ENCODE measurements at places on chromosomes 16 and 17. TPM values are rescaled to one million over a fixed set of nuclear protein-coding genes. Genes with fewer than 3 reads are reported as not detected.

The GRIN2C gene
- 0.37 TPM for total RNA-seq

- DNase-seq: no peak
Measured at GRCh38 chr17:12104831-12105230, 84.2 kb downstream of the MAP2K4 start.

The LDHD gene
- 0.35 TPM for total RNA-seq

- DNase-seq: no peak
Measured at GRCh38 chr16:87235810-87236515, 81.2 kb downstream of the C16orf95 start.

The ATP2C2 gene
- 0.07 TPM for total RNA-seq

The CFDP1 gene
- total RNA-seq: 25.7 TPM

DNA sequence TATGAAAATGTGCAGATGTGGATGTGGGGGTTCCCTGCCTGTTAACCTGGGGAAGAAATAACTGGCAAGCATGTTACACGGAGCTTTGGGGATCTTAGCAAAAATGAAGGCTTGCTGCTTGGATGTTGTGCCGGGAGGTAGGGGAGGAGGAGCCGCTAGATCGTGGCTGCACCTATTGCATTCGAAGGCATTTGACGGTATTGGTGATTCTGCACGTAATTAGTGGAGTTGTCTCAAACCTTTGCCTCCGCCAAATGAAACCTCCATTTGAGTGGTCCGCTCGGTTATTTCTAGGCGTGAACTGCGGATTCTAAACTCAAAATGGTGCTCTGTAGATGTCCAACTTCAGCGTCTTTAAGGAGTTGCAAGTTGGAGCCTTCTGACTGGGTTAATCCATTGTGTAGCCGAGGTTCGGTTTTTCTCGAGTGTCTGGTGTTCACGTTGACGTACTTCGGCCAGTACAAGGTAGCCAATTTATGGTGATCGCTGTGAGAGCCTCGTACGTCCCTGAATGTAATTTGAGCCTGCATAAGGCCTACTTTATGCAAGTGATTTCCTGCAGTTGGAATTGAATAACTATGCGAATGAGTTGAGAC, 1.5 kb downstream of the TNRC6C start:
- DNase-seq: peak; percentile 19

The IRF8 gene
- total RNA-seq: 52.4 TPM

DNA sequence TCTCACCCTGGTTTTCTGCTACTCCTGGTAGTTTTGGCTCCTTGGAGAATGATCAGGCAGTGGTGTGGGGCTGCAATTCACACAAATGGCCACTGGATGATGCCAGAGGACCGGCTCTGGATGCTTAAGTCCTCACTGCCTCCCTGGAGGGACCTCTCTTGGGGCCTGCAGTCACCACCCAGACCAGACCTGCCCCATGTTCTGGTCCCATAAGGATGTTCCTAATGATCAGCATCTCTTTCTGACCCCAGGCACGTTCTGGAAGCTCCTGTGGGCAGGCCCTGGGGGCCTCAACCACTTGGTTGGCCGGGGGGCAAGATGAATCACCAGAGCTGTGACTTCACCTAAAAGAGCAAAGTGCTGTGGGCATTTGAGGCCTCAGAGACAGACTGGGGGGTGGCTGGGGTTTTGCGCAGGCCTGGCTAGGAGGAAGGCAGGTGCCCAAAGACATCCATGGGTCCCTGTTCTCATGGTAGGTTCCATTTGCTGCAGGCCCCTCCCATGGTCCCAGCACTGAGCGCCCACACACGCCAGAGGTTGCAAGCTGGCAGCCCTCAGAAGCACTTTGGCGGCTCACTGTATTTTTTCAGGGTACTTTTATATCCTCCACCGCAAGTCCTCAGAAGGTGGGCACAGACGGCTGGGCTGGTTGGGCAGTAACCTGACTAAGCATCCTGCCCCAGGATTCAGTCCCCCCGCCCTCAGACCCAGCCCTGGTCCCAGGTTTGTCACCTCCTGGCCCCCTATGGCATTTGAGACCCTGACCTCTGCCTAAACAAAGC, 53.2 kb downstream of the NT5M start:
- peak; percentile 69 for DNase-seq

GRCh38 chr16:74466872-74467271, 45.6 kb upstream of the CLEC18B start:
- no peak for DNase-seq

The SMARCE1 gene
- 114 TPM for total RNA-seq

- DNase-seq: no peak
Measured at GRCh38 chr16:3490911-3491629, 4.2 kb downstream of the C16orf90 start.

- DNase-seq: peak; percentile 55
Measured at GRCh38 chr17:15999974-16000827, 577 bp downstream of the TTC19 start.

The KRTAP2-1 gene
- not detected for total RNA-seq

The ZFP90 gene
- 51.1 TPM for total RNA-seq

The PIK3R5 gene
- 45.4 TPM for total RNA-seq

- peak; percentile 73 for DNase-seq
Measured at GRCh38 chr16:4505356-4506147, 29.4 kb downstream of the HMOX2 start.

- DNase-seq: no peak
Measured at GRCh38 chr17:33044771-33045170, 53.1 kb downstream of the SPACA3 start.

The KRT12 gene
- total RNA-seq: not detected

The CTRB2 gene
- total RNA-seq: not detected

The TP53TG3D gene
- 0.53 TPM for total RNA-seq

The ZNF469 gene
- 0.65 TPM for total RNA-seq

DNA sequence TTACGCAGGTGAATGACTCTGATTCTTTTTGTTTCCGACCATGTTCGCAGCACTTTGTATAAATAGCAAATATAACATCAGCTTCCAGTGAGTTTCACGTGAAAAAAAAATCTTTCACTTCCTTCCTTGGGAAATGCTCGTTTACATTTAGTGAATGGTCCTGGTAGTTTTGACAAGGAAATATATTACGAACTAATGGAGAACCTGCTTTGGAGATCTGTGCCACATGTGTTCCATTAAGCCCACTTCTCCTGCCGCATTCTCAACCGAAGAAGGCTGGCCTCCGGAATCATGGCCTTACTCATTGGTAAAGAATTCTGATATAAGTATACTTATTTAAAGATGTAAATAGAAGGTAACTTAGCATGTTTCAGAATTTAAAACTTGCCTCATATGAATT, 3.6 kb downstream of the CRAMP1 start:
- DNase-seq: no peak

DNA sequence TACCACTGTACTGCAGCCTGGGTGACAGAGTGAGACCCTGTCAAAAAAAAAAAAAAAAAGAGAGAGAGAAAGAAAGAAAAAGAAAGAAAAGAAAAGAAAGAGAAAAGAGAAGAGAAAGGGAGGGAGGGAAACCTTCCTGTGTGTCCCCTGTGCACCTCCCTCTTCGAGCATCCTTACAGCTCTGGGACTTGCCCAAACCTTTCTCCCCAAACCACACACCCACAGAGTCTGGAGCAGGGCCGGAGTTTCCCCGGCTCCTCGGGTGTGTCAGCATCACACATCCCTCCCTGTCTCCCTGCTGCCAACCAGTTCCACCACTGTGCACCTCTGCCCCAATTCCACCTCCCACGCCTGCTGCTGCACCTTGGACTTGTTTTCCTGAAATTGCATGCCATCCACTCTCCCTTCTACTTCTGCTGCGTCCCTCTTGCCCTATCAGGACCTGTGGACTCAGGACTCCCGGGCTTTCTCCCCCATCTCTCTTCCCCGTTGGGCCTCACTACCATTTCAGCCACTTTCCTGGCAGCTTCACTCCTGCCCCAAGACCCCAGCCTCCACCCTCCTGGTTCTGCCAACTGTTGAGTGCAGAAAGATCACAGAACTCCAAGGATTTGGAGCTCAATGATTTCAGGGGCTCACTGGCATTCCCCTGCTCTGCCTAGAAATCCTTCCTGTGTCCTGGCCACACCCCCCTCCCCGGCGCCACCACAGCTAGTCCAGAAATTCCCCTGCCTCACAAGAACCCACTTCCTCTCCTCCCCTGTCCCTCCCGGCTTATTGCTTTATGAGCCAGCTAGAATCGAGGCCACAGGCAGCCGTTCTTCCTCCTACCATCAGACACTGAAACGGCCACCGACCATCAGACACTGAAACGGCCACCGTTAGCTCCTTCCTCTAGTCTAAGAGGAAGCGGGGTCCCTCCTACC, 3.7 kb upstream of the CDK3 start:
- peak; percentile 48 for DNase-seq

- DNase-seq: no peak
Measured at GRCh38 chr16:50209546-50210265, 56.6 kb downstream of the TENT4B start.

The CLEC18B gene
- 2.4 TPM for total RNA-seq

- peak; percentile 25 for DNase-seq
Measured at GRCh38 chr17:1179112-1179817, 516 bp downstream of the ABR start.

DNA sequence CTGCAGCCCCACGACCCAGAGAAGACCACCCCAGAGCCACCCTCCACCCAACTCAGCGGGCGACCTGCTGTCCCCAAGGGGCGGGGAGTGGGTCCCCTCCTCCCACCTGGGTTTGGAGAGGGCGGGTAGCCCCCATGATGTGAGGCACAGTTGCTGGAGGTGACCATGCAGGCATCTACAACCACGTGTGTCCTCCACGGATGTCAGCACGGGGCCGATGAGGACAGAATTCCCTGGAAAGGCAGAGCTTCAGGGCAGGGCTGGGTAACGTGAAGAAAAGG, 7.1 kb downstream of the UTS2R start:
- DNase-seq: no peak

DNA sequence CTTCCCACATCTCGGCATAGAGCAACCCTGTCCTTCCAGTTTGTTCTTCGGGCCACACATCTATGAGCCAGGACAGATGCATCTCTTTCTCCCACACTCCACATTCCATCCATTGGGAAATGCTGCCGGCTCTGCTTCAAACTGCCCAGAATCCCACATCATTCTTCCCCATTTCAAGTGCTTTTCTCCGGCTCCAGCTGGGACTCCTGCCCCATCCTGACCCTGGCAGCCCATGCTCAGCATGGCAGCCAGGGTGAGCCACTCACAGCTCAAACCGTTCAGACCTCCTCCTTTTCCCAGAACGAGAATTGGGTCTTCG, 132.8 kb upstream of the SDK2 start:
- no peak for DNase-seq

- no peak for DNase-seq
Measured at GRCh38 chr17:81043725-81044427, 8.9 kb downstream of the BAIAP2 start.

DNA sequence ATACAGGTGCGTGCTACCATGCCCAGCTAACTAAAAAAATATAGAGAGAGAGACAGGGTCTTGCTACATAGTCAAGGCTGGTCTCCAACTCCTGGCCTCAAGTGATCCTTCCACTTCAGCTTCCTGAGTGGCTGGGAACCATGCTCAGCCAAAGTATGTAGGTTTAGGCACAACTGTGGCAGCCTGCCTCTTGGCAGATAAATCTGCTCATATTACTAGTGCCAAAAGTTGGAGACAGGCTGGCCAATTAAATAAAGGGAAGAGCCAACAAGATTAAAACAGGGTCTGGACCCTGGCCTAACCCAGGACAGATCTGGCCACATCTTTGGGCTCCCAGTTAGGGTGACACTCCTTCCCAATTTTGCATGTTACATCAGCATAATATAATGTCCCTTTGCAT, 151.7 kb downstream of the CBLN1 start:
- DNase-seq: no peak

DNA sequence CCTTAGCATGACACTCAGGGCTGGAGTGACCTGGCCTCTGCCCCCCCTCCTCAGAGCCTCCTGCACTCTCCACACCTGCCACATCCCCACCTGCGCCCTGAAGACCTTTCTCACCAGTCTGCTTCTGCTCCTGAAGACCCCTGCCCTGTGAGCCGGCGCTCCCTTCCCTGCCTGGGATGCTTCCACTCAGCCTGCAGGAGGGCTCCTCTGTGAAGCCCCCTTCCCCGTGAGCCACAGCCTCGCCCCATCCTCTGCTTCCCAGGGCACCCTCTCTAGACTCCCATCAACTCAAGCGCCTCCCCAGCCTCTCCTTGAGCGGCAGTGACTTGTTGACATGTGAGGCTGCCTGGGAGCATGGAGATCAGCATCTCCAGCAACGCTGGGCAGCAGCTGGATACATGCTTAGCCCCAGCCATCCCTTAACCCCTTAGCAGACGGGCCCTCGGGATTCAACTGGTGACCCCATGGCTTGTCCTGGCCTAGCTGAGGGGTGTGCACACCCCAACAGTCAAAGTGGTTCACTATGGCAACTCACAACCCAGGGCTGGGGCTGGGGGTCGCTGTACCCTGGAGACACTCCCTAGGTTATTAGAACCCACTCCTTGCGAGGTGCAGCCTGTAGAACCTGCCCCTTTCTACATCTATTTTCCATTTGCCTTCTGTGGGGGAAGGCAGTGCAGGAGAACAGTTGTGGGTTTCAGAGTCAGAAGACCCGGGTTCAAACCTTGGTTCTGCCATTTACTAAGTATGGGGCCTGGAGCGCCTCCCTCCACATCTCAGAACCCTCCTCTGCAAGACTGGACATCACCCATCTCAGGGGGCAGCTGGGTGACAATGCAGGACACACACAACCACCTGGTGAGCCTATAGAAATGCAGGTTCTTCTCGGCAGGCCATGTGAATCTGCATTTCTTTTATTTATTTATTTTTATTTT, 21.5 kb downstream of the TMEM235 start:
- DNase-seq: no peak

GRCh38 chr16:56382901-56383355, 42.4 kb downstream of the AMFR start:
- no peak for DNase-seq

Data from activated T-cell treated with anti-CD3 and anti-CD28 coated beads, Interleukin-2, amount 50 U/mL, for 72 hours (primary cell).